ENCODE measurements at places on chromosomes 7 and 10. TPM values are rescaled to one million over a fixed set of nuclear protein-coding genes. Genes with fewer than 3 reads are reported as not detected.

TNS3 gene
- total RNA-seq = 87.3 TPM

UMAD1 gene
- total RNA-seq = 11.7 TPM

LRRC17 gene
- not detected for total RNA-seq

PRLHR gene
- not detected for total RNA-seq

ZNF394 gene
- total RNA-seq = 19.6 TPM

IL6 gene
- 7.2 TPM for total RNA-seq

GRM3 gene
- not detected for total RNA-seq

MXI1 gene
- 8.1 TPM for total RNA-seq

CREM gene
- total RNA-seq = 43.1 TPM

SEMA3A gene
- 8.9 TPM for total RNA-seq

TMEM236 gene
- total RNA-seq = 0.12 TPM

CTTNBP2 gene
- total RNA-seq = 0.39 TPM

LBX1 gene
- total RNA-seq = not detected

TMEM130 gene
- total RNA-seq = 0.50 TPM

ACTR3C gene
- total RNA-seq = not detected

SOSTDC1 gene
- total RNA-seq = not detected

GHRHR gene
- not detected for total RNA-seq

GET4 gene
- 64.0 TPM for total RNA-seq

SPDYE3 gene
- not detected for total RNA-seq

AKR1D1 gene
- total RNA-seq = not detected

MYOZ1 gene
- not detected for total RNA-seq

TMEM176A gene
- 0.15 TPM for total RNA-seq

CCDC3 gene
- 0.94 TPM for total RNA-seq

AQP1 gene
- total RNA-seq = 0.45 TPM
